Stimulated activated CD4-positive, alpha-beta T cell treated with anti-CD3 and anti-CD28 coated beads, Interleukin-2, amount 100 ng/mL, for 24 hours (primary cell): ENCODE measurements at places on chromosomes 1 and 21.

GRCh38 chr1:89451011-89451410 lies 73.6 kb upstream of the LRRC8B start:
- DNase-seq = peak; percentile 38

DNA sequence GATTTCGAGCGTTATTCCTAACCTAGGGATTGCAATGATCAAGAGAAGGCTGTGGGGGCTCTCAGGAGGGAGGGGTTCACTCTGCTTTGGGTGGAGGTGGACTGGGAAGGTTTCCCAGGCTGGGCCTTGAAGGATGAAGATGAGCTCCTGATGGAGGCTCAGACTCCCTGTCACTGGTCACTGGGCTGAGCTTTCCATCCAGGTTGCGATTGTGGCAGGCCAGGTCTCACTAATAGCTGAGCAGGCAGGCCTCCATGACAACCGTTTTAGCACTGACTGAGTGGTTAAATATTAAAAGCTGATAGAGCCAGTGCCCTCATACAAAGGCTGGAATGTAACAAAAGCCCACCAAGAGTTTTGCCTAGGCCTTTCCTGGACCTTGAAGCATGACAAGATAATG lies 36.2 kb upstream of the EFCAB14 start:
- DNase-seq = no peak

DNA sequence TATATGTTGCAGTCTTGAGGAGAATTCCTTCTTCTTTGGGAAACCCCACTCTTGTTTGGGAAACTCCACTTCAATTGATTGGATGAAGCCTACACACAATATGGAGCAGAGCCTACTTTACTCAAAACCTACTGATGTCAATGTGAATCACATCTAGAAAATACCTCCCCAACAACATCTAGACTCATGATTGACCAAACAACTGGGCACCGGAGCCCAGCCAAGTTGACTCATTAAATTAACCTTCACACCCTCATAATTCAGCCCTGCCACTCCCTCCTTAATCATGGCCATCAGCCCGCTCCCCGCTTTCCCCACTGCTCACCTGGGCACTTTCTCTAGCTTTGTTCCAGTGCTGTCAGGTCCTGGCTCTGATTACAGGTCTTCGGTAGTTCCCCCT lies 208.1 kb upstream of the MAP1LC3C start:
- DNase-seq = no peak

GRCh38 chr1:31784356-31785019 lies 20.3 kb upstream of the ADGRB2 start:
- DNase-seq = no peak

GRCh38 chr1:60903591-60903990 lies 178.8 kb upstream of the NFIA start:
- no peak for DNase-seq

DNA sequence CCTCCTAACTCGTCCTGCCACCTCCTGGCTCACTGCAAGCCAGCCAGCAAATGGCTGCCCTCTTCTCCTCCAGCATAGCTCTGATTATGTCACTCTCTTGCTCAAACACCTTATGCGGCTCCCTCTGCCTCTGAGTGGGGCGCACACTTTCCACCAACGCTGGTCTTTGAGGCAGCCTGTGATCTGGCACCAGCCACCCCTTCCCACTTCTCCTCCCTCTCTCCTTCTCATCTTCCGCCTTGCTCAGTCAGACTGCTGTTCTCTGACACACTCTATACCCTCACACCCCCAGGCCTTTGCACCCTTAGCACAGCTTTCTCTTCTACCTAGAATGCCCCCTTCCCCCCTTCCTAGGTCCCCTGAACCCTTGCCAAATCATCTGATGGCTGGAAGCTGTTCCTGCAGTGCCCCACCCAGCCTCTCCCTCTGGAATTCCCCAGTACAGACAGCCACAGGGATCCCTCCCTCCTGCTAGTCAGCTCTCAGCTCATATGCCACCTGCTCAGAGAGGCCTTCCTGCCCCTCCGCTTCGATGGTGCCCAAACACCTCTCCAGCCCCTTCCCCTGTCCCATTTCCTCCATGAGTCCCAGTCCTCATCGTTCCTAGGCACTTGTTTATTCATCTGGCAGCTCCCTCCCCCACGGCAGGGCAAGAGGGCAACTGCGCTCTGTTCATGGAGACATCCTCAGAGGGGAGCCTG lies 21.7 kb upstream of the PEF1 start:
- no peak for DNase-seq

- DNase-seq = no peak
Observed at GRCh38 chr1:30714536-30715090, 8.8 kb downstream of the MATN1 start.

GRCh38 chr1:172990598-172991215 lies 60.0 kb downstream of the TNFSF18 start:
- no peak for DNase-seq

DNA sequence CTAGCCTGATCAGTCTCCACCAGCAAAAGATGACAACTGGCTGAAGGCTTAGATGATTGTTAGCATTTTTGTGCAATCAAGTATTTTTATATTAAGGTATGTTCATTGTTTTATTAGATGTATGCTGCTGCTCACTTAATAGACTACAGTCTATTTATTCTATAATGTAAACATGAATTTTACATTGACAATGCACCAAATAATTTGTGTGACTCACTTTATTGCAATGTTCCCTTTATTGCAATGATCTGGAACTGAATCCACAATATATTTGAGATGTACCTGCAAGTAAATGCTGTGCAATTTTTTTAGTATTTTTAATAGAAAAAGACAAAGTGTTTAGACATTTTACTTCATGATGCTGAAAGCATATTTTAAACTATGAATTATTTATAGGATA lies 896.5 kb downstream of the AMY1C start:
- DNase-seq = no peak

- peak; percentile 61 for DNase-seq
Observed at GRCh38 chr1:93180723-93181613, at the start of gene CCDC18. Gene CCDC18, plus strand, starts transcription at chr1:93180724. Its CDS starts 2,638 bp downstream, at chr1:93183362.

DNA sequence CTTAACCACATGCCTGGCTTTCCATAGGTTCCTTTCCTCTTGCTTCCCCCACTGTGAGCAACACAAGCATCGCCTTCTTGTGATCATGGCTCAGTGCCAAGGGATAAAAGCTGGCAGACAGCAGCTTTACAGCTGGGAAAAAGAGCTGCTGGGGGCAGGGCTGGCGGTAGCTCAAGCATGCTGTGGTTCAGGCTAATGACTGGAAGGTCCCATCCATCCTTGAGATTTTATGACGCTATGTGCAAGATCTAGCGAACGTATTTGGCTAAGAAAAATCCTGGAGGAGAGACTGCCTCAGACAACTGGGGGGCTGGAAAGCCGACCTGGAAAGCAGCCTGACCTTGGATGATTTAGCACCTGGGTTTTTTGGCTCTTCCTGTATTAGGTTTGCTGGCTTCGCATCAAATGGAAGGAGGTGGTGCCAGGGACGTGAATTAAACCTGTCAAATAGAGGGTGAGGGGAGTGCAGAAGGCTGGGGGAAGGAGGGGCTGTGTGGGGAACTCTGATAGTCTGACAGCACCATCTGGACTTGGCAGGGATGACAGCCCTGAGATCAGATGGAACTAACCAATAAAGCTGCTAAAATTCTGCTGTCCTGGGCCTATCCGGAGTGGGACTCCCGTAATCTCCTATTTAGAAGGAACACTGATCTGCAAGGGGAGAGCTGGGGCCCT lies 34.8 kb downstream of the ZMYND12 start:
- no peak for DNase-seq

DNA sequence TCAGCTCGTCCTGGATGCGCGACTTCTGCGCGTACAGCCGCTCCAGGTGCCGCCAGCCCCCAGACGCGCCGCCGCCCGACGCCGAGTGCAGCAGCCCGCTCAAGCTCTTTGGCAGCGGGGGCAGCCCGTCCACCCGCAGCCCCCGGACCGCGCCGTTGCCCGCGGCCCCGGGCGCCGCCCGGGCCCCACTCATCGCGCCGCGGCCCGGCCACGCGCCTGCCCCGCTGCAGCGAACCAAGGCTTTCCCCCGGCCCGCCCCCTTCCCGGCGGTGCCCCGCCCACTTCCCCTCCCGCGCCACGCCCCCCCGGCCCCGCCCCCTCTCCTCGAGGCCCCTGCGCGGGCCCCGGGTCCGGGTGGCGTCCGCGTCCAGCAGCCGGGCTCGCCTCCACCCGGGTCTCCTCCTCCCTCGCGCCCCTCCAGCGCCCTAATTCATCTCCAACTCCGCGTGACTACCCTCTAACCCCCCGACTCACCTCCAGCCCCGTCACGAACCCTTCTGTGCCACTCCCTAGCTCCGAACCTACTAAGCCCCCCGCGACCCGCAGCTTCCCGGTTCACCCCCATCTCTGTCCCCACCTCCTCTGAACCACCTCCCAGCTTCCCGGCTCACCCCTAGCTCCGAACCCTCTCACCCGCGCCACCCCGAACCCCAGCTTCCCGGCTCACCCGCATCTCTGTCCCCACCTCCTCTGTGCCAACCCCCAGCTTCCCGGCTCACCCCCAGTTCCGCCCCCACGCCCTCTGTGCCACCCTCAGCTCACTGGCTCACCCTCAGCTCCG lies at the start of gene FAM89A:
Gene FAM89A, minus strand, starts transcription at position 236 of the 781 bp plus-strand sequence. Its CDS starts 43 bp downstream, at position 193.
- peak; percentile 80 for DNase-seq

DNA sequence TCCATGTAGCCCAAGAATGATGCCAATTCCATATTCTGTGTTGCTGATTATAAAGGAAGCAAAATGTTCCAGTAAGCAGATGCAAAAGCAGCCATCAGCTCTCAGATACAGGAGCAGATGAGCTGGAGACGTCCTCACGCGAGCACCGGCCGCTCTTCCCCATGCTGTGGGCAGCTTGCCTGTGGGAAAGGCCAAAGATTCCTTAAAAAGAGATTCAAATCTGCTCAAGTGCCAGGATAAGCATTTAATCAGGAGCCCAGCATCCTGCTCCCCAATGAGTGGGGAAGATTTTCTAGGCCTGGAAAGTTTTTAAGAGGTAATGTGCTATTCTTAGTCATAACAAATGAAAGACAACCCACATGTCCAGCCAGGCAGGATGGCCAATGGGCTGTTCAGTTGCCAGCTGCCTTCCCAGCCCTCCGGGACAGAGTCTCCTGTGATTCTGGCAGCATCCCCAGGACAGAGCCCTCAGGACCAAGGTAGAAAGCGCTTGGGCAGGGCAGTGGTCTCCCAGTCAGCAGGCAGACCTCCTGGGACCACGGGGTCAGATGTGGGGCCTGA lies 108.2 kb upstream of the TMPRSS2 start:
- DNase-seq = no peak

DNA sequence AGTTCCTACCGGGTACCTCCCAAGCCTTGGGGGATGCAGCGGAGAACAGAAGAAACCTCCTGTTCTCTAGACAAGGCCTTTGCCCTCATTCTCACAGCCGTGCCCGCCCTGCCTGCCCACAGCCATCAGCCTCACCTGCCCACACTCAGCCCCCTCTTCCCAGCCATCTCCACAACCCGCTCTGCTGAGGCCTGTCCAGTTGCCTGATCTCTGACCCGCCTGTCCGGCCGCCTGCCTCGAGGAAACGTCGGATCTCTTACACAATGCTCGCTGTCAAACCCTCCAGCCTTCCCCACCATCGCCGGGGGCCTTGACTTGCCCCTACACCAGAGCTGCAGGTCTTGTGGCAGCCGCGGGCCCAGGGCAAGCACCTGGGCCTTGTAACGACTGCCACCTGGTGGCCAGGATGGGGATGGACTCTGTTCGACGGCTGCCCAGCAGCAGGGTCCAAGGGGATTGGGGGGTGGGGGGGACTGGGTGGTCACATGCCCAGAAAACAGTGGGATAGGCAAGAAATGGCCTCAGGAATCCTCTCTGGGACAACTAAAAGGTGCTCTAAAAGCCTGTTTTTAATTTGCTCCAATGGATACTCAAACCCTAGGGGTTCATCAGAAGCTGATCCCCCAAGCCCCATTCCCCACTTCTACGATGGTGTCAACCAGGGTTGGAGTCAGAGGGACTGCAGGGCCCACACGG lies 31.0 kb downstream of the SLC45A1 start:
- peak; percentile 78 for DNase-seq

DNA sequence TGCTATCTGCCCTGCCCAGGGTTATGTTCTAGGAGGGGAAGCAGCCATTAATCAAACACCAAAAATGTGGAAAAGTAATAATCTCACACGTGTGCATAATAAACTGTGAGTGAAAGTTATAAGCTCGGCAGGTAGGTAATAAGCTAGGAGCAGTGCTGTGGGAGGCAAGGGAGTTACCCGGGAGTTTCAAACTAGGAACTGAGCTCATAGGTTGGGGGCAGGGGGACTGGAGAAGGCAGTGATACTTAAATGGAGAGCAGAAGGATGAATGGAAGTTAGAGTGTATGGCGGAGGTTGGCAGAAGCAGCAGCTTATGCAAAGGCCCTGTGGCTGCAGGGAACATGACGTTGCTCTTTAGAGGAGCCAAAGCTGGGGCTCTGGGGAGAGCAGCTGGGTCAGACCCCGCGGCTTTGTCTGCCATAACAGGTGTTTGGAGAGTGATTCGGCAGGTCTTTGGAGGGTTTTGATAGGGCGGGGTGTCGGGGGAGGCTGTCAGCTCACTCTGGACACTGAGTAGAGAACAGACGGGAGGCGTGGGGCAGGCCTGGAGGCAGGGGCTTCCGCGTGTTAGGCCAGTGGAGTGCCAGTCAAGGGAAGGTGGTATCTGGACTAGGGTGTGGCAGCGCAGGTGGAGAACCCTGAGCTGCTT lies 20.0 kb downstream of the PTPRF start:
- DNase-seq = no peak
